Spinal cord (tissue), 10 donors: ENCODE measurements at places on chromosomes 12 and 14. TPM values are rescaled to one million over a fixed set of nuclear protein-coding genes. Genes with fewer than 3 reads are reported as not detected.

GRCh38 chr12:121561009-121561395 is 19.8 kb downstream of the KDM2B start:
- DNase-seq: no peak

GRCh38 chr14:73663548-73664212 is 18.9 kb downstream of the DNAL1 start:
- no peak for DNase-seq

- DNase-seq: no peak
Measured at GRCh38 chr12:91222746-91223145, 40.1 kb upstream of the DCN start.

PAPLN gene
- total RNA-seq: 69.3 TPM

GDF3 gene
- not detected for total RNA-seq
